ENCODE measurements at places on chromosomes 5 and 9.

- DNase-seq: no peak
Measured at GRCh38 chr5:52148679-52149078, 639.0 kb upstream of the ITGA1 start.

- no peak for DNase-seq
Measured at GRCh38 chr5:89275066-89275855, 392.3 kb upstream of the MEF2C start.

DNA sequence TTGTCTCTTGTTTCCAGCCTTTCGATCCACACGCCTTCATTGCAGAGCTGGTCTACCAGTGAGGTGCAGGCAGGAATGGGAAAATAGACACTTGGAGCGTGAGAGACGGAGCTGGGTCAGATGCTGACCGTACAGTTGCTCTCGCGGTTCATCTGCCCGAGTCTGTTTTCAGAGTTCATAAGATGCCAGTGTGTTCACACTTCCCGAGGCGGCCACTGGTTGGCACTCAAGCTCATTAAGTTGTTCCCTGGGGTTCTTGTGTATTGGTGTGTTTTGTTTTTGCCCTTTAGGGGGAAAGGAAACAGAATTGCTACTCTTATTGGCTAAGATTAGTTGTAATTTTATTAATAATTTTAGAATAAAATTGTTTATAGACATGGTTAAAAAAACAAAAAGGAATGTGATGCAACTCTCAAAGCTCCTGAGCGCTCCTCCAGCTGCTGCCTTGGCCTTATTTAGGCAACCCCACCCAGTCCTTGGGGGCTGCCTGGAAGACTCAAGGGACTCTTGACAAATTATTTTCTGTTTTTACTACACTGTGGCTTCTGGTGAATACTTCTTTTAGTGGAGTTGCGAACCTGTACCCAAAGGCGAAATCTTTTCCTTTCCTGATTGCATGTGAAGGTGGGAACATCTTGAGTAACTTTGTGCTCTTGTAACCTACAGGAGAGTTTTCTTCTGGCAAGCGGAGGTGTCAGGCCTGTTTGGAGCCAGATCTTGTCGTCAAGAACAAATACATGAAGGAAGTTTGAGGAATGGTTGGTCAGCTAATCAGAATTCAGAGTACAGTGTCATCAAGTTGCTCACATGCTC, 146.1 kb downstream of the MAST4 start:
- no peak for DNase-seq

DNA sequence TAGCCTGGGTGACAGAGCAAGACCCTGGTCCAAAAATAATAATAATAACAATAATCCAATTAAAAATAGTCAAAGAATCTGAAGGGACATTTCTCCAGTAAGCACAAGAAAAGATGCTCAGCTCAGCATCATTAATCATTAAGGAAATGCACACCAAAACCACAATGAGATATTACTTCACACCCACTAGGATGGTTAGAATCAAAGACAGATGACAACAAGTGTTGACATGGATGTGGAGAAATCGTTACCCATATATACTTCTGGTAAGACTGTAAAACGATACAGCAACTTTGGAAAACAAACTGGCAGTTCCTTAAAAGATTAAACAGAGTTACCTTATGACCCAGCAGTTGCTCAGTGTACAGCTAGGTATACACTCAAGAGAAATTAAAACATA, 5.3 kb upstream of the FANCG start:
- DNase-seq: no peak

DNA sequence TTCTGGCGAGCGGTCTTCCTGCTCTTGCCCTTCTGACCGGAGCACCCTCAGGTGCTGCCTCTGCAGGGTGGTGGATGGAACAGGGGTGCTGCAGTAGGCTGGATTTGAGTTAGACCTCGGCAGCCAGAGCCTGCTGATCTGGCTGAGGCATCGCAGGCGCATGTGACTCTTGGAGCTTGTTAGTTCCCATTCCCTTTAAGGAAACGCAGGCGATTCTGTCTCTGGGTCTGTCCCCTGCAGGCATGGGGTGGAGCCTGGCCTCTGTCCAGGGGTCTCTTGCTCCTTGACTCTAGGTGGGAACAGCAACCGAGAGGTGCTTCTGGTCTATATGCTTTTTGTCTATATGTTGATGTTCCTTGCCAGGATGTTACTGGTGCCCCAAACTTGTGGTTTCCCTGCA, 3.1 kb downstream of the WNK2 start:
- DNase-seq: no peak

DNA sequence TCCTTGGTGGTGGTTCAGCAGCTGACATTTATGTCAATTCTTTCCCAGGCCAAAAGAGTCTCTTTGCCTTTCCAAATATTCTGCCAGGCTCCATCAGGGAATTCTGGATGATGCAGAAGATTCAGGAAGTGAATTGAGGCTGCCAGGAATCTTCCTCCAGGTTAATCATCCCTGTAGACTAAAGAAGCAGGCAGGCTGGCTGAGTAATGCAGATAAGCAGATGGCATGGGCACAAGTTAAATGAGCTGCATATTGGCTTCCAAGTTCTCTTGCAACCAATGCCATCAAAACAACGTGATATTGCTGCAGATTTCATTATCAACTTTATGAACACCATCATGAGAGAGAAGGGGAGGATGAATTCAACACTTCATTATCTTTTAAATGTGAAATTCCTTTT, 324.5 kb downstream of the KCNN2 start:
- no peak for DNase-seq

DNA sequence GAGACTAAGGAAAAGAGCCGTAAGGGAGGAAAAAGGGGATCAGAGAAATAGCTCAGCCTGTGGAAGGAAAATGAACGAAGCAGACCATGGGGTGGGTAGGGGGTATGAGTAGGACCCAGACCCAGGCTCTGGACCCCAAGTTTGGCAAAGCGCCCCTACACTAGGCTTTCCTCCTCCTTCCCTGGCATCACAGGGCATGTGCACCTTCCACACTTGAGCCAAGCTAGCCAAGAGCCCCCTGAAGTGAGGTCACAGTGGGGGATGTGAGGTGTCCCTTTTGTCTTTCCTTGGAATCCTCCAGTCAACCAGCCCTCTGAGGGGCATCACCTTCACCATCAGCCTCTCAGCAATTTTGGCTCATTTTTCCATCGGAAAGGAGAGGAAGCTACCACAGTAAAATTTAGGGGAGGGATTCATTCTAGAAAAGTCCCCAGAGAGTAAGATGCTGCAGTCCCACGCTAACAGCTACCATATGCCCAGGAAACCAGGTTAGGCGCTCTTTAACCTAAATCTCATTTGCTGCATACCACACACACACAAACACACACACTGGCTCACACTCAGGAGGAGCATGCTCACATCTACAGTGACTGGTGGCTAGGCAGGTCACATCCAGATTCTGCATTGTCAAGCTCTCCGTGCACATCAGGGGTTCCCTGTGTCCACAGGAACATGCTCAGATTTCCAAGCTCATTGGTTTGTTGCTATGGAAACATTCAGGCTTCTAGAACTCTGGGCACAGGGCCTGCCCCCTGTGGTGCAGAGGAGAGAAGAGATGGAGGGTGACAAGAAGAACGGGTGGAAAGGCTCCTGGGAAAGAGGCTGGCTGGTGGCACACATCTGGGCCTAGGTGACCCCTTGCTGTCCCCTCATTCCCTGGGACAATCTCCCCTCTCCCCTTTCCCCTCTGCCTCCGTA, 9.9 kb downstream of the REEP2 start:
- no peak for DNase-seq

GRCh38 chr5:124701873-124702425, 44.5 kb downstream of the ZNF608 start:
- DNase-seq: no peak

GRCh38 chr5:32339198-32339597, 26.5 kb upstream of the MTMR12 start:
- no peak for DNase-seq

DNA sequence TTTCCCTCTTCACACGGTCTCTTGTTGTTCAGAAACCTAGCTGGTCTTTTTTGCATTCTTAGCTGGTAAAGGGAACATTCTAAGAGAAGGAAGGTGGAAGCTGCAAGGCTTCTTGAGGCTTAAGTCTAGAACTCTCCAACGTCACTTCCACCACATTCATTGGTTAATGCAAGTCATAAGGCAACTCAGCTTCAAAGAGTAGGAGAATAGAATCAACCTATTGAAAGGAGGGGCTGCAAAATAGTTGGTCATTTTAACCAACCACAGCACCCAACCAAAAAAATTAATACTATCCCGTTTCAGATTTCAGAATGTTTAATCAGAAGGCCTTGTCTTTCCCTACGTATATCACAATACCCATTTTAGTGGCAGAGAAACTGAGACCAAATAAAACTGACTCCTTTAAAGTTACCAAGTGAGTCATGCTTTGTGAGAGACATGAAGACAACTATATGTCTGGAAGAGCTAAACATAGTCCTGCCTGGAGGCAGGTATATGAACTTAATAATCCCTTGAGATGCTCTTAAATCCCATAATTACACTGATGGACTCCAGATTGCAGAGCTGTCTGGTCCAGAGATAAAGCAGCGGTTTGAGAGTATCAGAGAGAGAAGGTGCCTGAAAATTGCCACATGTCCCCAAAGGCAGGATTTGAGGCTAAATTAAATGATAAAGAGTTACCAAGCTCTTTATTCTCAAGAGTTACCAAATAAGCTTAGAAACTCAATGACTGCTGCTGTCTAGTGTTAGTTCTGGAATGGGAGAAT, 14.4 kb downstream of the DOCK8 start:
- DNase-seq: no peak

- DNase-seq: no peak
Measured at GRCh38 chr9:129619787-129620668, 873 bp downstream of the C9orf50 start.

DNA sequence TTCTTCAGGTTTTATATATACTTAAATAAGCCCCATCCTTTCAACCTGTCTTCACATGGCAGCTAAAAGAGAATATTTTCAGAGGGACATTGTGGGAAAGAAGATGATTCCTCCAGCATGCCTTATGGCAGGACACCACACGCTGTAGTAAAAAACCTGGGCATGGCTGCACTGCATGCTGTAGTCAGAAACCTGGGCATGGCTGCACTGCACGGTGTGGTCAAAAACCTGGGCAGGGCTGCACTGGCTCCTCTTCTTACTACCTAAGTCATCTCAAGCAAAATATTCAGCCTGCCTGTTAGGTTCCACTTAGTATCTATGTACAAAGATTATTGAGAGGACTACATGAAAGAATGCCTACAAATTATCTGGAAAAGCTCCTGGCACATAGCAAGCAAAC, 153.6 kb downstream of the BRINP1 start:
- DNase-seq: no peak

DNA sequence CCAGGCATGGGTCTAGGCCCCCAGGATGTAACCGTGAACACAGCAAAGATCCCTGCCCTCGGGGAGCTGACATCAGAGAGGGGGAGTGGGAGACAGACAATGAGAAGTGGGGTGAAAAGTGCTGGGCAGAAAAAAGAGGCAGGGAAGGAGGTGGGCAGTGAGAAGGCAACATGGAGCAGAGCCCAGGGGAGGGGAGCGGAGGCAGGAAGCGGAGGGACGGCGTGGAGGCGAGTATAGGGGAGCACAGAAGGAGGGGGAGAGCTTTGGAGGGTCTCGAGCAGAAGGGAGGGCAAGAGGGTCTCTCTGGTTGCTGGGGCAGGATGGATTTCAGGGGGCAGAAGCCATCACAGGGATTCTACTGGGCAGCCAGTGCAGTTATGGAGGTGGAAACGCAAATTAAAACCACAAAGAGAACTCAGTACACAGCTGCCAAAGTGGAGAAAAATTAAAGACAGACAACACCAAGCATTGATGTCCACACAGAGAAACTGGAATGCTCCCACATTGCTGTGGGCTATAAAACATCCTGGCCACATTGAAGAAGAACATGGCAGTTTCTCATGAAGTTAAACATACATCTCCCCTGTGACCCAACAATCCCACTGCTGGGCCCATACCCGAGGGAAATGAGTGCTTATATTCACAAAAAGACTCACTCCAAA, 21.1 kb upstream of the LAMC3 start:
- no peak for DNase-seq

DNA sequence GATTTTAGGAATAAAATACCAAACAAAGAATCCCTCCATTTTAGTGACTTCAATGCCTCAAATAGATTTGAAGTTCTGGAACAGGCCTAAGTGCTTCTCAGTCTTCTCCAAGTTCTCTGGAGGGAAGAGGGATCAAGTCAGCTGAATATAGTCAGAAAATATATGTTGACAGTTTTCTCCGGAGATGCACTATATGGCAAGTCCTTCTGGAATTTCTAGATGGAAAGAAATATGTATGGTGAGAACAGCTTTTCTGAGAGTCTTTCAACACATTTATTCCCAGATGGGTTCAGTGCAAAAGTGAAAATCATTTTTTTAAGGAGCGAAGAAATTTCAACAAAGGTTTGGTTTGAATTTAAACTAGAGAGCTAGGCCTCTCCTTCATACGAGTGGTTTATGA, 317.4 kb upstream of the SLC30A5 start:
- DNase-seq: no peak

DNA sequence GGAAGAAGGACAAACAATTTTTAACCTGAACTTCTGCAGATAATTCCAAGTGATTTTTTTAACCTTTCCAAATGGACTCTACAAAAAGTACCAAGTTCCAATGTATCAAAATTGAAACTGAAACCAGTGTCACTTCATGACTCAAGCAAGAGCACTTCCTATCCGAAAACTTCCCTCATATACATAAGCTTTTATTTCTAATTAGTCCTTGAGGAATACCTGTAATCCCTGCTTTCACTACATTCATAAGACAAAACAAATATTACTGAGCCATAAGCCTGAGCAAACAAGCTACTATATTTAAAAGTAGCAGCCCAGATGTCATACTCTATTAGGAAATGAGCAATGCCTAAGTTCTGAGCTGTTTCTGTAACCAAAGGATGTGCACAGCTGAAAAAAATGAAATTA, 224.4 kb downstream of the EBF1 start:
- DNase-seq: no peak

DNA sequence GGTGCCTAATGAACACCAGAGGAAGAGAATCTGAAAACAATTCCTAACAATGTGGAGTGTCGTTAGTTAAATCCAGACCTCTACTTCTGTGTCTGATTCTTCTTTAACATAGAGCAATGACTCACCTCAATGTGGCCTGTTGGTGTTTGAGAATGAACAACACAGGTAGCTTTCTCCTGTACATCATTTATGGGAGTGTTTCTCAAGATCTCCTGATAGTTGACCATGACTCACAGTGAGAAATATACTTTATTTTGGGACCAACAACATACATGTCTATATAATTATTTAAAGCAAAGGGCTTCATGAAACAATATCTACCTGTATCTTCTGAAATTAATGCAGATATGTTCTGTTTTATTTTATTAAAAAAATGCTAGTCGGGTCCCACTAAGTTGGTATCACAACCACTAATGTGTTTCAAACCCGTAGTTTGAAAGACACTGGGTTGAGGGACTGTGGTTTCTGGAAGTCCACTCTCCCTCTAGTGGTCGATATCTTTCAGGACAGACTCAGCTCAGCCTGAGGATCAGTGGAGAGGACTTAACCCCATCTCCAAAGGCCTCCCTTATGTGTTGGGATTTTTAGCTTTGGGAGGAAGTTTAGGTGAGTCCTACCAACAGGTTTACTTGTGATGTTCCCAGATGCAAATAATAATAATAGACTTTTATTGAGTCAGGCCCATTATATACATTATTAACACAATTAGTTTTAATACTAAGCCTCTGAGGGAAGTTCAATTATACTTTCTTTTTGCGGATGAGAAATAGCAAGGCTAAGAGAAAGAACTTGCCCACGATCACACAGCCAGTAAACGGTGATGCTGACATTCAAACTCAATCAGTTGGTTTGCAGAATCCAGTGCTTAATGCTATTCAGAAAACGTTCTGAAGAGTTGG, 70.0 kb upstream of the KLF9 start:
- DNase-seq: no peak

- no peak for DNase-seq
Measured at GRCh38 chr5:172322028-172322965, 38.7 kb upstream of the UBTD2 start.

All from stimulated activated CD4-positive, alpha-beta T cell treated with anti-CD3 and anti-CD28 coated beads, Interleukin-4, amount 100 ng/mL, for 1 hour (primary cell).